Activated CD4-positive, CD25-positive, alpha-beta regulatory T cell treated with anti-CD3 and anti-CD28 coated beads, Interleukin-2, amount 50 U/mL, for 16 hours (primary cell): ENCODE measurements at places on chromosomes 16 and 17.

DNA sequence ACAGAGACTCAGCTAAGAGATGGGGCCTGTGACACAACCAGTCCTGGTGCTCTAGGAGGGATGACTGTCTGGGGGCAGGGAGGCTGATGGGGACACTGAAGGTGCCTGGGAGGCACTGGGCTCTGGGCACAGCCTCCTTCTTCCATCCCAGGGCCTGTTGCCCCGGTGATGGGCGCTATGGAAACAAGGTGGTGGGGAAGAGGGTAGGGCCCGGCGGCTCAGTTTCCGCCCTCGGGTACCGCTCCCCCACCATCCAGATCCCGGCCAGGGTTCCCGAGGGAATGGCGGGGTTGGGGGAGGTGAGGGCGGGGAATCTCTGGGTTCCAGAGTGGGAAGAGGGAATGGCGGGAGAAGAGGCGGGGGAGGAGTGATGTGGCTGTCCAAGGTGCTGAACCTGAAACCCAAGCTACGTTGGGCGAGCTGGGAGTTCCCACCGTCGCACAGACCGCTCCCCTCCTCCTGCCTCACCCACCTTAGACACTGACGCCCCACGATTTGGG lies 981 bp downstream of the KCNH4 start:
- DNase-seq: no peak

DNA sequence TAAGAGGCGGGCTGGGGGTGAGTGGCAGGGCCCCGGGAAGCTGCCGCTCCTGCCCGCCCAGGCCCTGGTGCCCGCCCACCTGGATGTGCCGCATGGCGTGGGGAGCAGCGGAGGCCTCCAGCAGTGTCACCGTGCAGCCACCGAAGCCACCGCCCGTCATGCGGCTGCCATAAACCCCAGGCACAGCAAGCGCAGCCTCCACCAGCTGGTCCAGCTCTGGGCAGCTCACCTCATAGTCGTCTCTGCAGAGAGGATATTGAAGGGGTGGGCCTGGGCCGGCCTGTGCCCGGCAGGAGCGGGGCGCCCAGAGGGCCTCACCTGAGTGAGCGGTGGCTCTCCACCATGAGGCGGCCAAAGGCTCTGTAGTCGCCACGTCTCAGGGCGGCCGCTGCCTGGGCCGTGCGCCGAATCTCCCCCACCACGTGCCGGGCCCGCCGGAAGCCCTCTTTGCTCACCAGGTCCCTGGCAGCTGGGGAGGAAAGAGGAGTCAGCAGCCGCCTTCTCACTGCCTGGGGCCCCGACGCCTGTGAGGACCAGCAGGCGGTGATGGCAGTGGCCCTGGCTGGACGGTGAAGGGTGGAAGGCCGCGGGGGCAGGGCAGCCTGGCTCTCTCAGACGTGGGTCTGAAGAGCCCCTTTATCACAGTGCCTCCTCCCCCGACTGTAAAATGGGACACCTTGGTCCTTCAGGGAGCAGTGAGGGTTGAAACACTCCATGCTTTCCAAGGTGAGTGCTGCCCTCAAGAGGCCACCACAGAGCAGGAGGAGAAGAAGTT lies 6.7 kb downstream of the GALK1 start:
- DNase-seq: no peak

- no peak for DNase-seq
These were observed 198.4 kb downstream of the CYB561 start for GRCh38 chr17:63247706-63248105.

DNA sequence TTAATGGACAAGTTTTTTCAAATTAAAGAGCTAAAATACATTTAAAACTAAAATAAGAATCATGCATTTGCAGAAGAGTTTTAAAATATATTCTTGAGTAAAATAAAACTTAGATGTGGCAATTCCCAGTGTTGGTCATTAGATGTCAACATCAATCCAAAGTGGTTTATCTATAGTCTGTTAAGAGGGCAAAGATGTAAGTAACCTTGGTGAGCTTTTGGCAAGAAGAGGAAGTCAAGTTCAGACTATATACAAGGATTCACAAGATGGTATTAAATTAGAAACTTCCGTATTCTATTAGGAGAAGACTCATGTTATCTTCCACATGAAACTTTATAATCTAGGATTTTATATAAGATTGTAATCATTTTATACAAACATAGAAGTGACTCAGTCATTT lies 73.1 kb downstream of the CEP95 start:
- no peak for DNase-seq

- no peak for DNase-seq
These were observed 20.9 kb downstream of the TMEM11 start for GRCh38 chr17:21193031-21193430.

DNA sequence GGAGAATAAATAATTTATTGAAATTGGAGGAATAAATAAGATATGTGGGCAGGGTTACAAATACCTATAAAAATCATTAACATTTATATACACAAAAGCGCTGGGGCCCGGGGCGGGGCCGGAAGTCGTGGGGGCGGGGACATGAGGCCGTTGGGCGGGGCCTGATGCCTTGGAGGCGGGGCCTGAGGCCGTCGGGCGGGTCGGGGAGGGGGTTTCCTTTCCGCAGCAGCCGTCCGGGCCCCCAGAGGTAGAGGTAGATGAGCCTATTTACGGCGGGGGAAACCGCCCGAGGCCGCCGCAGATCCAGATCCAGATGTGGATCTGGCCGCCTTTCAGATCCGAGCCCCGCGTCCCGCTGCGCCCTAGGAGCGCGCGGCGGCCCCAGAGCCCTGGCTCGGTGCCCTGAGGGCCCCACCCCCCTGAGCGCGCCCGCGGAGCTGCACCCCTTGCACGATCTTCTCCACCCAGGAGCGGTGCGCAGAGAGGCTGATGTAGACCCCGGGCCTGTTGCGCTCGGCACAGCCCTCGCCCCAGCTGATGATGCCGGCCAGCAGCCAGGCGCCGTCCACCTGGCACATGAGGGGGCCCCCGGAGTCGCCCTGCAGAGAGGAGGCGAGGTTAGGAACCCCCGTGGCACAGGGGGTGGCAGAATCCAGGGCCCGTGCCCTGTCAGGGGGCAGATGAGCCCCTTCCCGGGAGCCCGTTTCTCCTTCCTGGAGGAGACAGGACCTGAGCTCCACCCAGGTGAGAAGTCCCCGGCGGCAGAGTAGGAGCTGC lies 5.1 kb downstream of the PRSS22 start:
- DNase-seq: no peak

GRCh38 chr17:76585649-76586593 lies at the start of gene ST6GALNAC2:
ST6GALNAC2 (minus strand) TSS chr17:76585860; CDS start chr17:76585808, 52 bp downstream.
- no peak for DNase-seq

GRCh38 chr17:65914784-65915342 lies 277.1 kb downstream of the CEP112 start:
- no peak for DNase-seq

DNA sequence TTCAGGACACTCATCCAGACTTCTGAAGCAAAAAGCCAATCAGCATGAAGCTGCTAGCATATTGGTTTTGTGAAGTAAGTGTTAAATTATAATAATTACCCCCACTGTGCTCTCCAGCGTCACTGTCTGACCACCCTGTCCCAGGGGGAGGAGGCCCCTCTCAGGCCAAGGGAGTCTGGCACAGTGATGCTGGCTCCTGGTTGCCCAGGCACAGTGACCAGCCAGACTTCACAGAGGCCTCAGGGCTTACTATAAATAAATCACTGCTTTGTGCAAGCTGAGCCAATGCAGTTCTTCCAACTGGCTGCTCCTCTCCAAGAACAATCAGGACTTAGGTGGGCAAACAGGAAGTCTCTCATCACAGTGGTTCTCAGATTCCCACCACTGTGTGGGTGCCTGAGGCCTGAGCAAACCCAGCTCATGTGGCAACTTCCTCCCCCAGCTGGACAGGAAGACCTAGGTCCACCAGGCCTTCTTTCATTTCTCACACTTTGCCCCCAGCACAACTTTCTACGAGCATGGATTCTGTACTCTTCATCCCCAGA lies 1.7 kb upstream of the DBNDD1 start:
- no peak for DNase-seq

DNA sequence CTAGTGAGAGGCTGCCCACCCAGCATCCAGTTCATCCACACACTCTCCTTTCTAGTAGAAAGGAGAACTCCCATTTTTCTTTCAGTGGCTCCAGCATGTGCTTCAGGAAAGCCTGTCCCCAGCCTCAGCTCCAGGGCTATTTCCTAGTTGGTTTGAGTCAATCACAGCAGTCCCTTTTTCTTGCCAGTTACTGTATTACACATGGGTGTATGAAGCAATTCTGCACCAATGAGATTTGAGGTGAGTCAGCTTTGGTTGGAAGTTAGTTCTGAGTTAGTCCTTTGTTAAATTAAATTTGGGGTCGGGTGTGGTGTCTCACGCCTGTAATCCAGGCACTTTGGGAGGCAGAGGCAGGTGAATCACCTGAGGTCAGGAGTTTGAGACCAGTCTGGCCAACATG lies 24.8 kb downstream of the RAD51D start:
- no peak for DNase-seq

DNA sequence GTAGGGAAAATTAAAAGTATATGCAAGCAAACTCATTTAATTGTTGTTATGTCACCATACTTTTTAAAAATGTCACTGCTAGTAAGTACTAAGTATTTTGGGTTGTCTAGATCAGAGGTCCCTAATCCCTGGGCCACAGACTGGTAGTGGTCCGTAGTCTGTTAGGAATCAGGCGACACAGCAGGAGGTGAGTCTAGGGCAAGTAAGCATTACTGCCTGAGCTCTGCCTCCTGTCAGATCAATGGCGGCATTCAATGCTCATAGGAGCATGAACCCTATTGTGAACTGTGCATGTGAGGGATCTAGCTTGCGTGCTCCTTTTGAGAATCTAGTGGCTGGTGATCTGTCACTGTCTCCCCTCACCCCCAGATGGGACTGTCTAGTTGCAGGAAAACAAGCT lies 21.6 kb downstream of the STXBP4 start:
- DNase-seq: no peak

DNA sequence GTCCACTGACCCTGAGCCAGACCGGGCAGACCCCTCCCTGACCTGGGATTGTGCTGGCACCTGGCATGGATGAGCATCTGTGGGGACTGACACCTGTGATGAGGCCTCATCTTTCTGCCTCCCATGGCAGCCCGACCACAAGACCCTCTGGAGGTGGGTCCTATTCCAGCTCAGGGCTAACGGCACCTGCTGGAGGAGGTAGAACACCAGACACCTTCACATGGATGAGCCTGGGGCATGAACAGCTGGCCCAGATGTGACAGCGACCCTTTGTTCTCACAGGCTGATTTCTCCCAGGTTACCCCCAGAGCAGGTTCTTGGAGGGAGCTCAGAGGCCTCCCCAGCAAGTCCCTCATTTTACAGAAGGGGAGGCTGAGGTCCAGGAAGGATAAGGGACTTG lies 46.4 kb upstream of the PIK3R6 start:
- no peak for DNase-seq

DNA sequence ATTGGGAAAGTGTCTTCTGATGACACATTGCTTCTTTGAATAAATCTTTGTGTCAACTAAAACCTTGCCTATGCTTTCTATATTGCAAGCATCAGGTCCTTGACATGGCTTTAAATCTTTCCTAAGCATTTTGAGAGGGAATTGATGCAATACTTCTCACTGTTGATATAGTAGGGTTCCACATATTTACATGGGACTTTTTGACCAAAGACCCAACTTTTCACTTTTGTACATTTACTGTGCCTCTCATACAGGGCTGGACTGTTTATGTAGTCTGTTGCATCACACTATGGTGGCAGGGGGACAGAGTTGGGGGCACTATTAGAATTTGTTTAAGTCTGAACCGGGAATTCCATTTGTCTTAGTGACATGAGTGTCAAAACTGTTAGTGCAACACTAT lies 308.5 kb upstream of the TBX2 start:
- DNase-seq: no peak

GRCh38 chr16:85040685-85041084 lies 13.1 kb downstream of the KIAA0513 start:
- no peak for DNase-seq

DNA sequence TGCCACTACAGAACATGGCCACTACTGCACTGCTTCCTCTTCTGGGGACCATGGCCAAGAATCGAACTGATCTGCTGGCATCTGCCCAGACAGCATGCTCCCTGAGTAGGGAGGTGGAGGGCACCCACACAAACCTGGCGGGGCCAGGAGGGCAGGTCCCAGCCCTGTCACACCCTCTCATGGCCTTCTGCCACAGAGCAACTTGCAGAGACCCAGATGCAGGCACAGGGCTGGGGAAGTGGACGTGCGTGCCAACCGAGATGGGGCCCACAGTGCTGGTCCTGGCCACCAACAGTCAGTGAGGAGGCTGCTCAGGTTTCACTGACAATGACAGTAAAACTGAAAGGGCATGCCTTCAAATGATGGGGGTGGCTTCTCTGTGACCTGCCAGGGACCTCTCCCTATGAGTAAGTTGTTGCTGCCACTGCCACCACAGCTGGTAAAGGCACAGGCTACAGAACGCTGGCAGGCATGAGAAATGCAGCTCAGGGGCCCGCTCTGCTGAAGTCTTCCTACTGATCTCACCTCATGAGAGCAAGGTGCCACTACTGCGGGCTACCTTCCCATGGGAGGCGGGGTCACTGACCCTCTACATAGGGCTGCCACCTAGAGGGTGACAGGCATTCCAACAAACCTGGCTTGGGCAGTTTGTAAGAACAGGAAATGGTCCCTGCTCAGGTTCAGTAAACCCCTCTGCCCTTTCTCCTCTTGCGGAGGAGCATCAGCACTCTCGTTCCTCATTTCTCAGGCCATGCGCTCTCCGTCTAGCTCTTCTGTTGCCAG lies 15.5 kb downstream of the HIC1 start:
- DNase-seq: peak; percentile 21

- no peak for DNase-seq
These were observed 69.0 kb upstream of the PLCG2 start for GRCh38 chr16:81710044-81710443.
